ENCODE measurements at places on chromosomes 11 and 22. TPM values are rescaled to one million over a fixed set of nuclear protein-coding genes. Genes with fewer than 3 reads are reported as not detected.

DNA sequence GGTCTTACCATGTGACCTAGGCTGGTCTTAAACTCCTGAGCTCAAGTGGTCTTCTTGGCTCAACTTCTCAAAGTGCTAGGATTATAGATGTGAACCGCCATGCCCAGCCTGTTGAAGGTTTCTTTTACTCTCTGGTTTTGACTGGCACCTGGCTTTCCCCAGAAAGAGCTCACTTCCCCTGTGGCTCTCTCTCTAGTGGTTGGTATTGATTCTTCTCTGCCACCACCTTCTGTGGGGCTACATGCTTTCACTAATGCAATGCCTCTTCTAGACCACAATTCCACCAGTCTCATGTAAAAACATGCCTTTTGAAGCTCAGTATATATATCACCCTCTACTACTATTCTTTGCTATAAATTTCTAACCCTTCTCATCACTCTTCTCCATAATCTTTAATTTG is 67.2 kb downstream of the CCDC83 start:
- DNase-seq = no peak

- DNase-seq = no peak
Measured at GRCh38 chr22:43267332-43267980, 75.7 kb downstream of the SCUBE1 start.

DNA sequence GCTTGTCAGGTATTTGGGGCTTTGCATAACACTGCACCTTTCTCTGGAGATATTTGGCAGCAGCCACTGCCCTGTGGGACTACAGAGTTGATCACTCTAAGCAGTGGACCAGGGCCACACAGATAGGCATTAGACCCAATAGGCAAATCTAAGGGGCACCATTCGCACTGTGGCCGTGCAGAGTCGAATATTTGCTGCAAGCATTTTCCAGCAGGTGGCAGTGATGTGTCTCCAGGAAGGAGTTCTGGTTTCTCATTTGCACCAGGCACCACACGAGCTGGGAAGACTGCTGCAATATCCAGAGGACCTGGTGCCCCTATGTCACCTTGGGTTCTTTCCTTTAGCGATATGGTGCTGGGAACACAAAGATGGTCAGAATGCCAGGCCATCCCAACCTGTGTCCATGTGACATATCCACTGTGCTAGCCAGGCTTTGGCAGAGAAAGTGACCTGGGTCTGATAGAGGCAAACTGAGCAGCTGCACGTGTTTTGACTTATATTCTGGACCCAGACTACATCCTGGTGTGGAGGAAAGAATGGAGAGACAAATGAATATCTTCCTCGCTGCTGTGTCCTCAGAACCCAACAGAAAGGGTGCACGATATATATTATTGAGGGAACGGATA is 318.7 kb downstream of the BUD13 start:
- DNase-seq = peak; percentile 65

DNA sequence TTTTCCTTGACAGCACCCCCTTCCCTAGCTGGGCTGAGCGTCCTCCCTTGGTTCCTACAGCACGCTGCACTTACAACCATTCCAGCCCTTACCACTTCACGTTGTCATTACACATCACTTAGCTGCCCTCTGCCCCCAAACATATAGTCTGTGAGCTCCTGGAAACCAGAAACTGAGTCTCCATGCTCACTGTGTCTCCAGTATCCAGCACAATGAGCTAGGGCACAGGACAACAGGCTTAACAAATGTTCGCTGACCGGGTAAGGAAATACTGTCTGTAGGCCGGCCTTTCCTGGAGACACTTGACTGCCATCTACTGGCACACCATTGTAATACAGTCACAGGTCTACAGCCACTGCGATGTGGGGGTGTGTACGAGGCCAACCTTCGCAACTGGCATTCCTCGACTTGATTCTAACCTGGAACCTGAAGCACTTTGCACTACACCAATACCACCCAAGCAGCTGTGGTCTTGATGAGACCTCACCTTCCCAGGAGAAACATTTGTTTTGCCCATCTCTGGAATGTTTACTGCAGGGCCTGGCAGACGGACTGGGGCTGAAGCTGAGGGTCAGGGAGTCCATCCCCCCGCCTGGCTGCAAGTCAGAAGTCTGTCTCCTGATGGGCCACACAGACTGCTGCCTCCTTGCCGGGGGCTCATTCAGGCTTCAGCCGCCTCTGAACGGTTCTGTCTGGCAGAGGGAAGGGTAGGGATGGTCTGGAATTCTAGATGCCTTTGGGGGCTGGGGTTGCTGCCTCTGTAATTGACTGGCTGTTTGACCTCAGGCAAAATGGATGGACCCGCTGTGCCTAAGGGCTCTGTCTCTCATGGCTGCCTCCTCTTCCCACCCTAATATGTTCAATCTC is 72.0 kb downstream of the SYN3 start:
- peak; percentile 8 for DNase-seq

- no peak for DNase-seq
Measured at GRCh38 chr11:110716361-110716760, 4.1 kb upstream of the ARHGAP20 start.

DNA sequence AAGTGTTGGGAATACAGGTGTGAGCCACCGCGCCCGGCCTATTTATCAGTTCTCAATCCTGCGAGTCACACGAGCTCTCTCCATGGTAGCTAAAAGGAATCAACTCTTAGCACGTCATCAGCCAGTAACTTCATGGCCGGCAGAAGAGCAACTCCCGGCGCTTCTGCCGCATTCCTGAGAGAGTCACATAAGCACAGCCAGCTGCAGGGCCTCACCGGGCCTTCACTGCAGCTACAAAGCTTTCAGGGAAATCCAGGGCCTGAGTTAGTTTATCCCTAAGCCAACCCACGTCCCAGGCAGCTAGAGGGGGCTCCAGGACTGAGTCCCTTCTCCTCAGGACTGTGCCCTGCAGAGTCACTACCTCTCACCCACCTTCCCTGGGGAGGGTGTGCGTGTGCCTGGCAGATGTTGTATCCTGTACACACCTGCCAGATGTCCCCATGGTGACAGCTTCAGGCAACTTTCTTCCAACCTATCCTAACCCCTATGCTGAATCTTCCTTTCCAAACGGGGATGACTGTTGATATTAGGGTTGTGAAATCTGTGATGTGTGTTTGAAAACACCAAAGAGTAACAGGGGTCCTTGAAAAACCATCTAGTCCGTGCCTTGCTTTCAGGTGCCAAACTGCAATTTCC is 45.9 kb upstream of the ARFGAP3 start:
- DNase-seq = no peak

MRGPRX3 gene
- not detected for total RNA-seq

C11orf42 gene
- not detected for total RNA-seq

MB gene
- not detected for total RNA-seq

RIC3 gene
- not detected for total RNA-seq

DDX10 gene
- 35.2 TPM for total RNA-seq
